ENCODE measurements at places on chromosomes 7 and 10.

DNA sequence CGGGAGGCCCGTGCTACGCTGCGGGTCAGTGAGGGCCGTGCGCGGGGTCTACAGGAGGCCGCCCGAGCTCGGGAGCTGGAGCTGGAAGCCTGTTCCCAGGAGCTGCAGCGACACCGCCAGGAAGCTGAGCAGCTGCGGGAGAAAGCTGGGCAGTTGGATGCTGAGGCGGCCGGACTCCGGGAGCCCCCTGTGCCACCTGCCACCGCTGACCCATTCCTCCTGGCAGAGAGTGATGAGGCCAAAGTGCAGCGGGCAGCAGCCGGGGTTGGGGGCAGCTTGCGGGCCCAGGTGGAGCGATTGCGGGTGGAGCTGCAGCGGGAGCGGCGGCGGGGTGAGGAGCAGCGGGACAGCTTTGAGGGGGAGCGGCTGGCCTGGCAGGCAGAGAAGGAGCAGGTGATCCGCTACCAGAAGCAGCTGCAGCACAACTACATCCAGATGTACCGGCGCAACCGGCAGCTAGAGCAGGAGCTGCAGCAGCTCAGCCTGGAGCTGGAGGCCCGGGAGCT, 7.0 kb downstream of the LZTS2 start:
- no peak for DNase-seq

DNA sequence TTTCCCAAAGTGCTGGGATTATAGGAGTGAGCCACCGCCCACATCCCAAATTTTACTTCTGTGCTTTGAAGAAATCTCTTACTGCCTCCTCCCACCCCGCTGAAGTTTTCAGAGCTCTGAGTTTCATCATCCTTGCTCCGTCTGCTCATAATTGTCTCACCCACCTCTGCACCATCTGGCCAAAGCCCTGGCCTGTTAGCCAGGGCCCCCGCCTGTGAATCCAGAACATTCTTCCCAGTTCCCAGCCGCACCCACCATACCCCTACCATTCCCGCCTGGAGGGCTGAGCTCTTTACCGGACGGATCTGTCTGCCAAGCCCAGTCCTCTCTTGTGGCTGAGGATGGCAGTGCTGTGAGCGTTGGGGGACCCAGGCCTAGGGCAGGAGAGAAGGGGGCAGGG, 14.5 kb downstream of the SSC4D start:
- DNase-seq, result no peak

DNA sequence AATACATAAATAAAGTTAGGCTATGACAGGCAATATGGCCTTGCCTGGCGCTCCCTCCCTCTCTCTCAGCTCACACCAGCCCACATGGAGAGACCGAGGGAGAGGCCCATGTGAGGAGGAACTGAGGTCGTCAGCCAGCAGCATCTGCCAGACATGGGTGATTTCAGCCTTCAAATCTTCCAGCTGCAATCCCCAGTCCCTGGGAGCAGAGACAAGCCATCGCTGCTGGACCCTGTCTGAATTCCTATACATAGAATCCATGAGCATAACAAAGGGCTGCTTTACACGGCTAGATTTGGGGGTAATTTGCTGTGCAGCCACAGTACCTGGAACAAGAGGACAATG, 35.6 kb downstream of the ANKRD16 start:
- no peak for DNase-seq

DNA sequence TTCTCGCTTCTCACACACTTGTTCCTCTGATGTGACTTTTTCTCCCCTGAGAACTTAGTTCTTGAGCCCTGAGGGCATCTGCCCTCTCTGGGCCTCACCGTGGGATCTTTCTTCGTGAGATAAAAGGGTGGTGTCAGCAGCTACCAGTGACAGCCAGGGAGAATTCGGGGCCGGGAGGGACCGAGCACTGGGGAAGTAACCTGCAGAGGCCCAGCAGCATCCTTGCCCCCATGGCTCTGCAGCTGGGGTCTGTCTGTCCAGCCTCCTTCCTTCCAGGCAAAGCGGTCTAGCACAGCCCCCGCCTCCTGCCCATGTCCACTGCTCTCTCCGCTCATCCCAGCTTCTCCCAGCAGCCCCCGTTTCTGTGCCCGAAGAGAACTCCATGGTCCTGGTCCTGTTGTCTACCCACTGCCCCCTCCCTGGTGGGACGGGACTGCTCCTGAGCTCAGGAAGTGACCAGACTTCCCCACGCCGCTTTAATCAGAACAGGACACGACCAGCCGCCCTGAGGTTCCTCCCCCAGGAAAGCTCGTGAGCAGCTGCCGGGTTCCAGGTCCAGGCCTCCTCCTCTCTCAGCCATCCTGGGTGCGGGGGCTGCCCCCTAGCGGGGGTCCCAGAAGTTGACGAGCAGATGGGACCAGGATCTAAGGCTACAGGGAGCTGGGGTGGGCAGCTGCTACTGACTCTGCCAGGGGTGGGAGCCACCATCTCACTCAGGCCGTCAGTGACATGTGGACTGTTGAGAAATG, 187.5 kb downstream of the WDR37 start:
- no peak for DNase-seq

- no peak for DNase-seq
These were observed 75.3 kb downstream of the JMJD1C start for GRCh38 chr10:63390521-63390920.
